Activated T-helper 17 cell treated with anti-CD3 and anti-CD28 coated beads, Interleukin-2, amount 50 U/mL, for 72 hours (primary cell): ENCODE measurements at places on chromosomes 3 and 15. TPM values are rescaled to one million over a fixed set of nuclear protein-coding genes. Genes with fewer than 3 reads are reported as not detected.

- no peak for ATAC-seq
Measured at GRCh38 chr3:3516996-3517395, 282.2 kb upstream of the LRRN1 start.

- ATAC-seq, result no peak
Measured at GRCh38 chr15:77862651-77863104, 214.8 kb downstream of the TBC1D2B start.

DNA sequence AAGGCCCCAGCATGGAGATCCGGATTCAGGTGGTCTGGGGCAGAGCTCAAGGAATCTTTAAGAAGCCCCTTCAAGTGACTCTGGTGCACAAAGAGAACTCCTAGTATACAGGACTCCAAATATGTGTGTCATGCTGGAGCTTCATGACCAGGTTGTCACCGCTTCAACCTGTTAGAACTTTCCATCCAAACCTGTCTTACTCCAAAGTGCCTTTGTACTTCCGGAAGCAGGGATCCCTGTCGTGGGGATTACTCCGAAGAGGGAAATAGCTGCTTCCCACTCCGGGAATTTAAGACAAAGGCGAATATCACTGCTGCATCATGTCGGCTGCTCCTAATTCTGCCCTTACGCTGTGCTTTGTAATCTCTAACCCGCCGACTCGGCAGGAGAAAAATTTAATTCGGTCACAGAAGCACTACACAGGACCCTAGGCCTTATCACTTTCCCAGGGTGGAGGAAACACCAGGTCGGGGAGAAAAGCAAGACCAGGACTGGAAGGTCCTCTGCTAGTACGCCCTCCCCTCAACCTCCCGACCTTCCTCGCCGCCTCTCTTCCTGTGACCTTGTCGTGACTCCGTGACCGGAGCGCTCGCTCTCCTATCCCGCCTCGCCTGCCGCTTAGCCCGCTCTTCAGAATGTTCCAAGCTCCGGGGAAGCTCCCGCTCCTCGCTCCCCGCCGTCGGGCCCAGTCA is 730 bp downstream of the HIGD1A start:
- ATAC-seq, result peak; percentile 41

ITGA11 gene
- total RNA-seq, result 13.1 TPM

CCDC54 gene
- not detected for total RNA-seq
